ENCODE measurements at places on chromosomes 7 and 10.

GRCh38 chr10:107264742-107265141 lies 100.2 kb upstream of the SORCS1 start:
- no peak for DNase-seq

DNA sequence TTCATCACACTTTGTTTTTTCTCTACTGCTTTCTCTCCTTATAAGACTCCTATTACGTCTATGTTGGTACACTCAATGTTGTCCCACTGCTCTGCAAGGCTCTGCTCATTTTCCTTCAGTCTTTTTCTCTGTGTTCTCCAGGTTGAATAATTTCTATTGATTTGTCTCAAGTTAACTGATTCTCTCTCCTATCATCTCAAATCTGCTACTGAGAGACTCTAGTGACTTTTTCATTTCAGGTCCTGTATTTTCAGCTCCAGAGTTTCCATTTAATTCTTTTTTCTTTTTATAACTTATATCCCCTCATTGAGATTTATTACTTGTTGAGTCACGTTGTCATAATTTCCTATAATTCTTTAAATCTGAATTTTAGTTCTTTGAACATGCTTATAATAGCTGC lies 100.9 kb downstream of the RNLS start:
- no peak for DNase-seq

GRCh38 chr10:368579-369220 lies 233.4 kb downstream of the ZMYND11 start:
- no peak for DNase-seq

- no peak for DNase-seq
Measured at GRCh38 chr10:78203915-78204818, 170.5 kb downstream of the RPS24 start.

DNA sequence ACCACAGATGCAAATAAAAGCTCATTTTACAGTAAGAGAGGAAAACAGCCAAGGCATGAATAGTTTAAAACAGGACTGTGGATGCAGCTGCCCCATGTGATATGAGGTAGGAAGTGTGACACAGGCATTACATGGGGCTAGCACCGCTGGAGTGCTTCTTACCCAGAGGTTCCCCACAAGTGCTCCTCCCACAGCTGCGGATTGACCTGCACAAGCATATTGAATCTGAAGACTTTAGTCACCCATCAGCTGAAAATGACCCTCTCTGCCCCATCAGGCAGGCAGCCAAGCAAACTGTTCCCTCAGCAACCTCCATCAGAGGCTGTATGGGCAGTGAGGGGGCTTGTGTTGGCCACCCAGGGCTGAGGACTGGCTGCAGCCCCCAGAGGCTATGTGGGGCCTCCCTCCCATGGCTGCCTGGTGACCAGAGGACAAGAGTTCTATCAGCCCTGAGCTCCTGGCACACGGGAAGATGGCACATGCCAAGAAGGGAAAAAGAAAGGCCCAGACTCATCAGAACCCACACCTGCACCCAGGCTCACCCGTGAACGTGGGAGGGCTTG lies 98.7 kb downstream of the TCERG1L start:
- no peak for DNase-seq

DNA sequence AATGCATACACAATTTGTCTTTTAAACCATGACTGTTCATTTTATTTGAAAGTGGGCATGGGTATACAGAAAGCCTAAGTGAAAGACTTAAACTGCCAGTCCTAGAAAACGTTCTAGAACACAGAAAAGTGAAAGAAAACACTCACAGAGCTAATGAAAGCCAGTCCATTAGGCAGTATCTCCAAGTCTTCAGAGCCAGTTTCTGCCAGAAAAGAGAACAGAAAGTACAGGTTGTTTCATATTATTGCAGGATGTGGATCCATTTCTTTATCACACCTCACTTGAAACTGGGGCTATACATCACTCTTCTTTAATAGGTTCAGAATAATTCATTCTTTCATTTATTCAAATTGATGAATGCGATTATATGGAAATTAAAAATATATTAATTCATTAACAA lies 7.7 kb downstream of the PON1 start:
- no peak for DNase-seq

DNA sequence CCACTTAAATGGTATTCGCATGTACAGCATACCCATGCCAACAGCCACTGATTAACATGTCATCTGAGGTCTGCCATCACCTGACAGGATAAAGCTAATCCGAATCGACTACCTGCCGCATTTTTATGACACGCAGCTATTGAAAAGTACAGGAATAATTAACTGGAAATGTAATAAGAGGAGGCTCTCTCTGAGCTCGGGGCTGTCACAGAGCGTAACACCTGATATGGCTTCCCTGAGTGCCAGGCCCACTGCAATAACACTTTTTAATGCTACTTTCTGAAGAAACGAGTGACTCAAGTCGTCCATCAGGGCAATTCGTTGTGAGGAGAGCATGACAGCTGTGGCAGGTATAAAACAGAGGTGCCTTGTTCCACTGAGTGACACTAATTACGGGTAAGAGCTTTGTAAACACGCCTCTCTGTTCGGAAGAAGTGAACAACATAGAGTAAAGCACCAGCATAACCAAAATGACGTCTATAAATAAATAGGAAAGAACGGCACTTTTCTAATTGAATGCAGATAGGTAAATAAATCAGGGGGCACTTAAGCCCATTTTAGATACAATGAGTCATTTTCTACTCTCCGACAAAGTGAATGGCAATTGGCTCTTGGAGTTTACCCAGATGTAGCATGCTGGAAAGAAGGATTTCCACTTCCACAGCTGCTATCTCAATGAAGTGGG lies 56.5 kb upstream of the CREB5 start:
- DNase-seq: no peak

- DNase-seq: no peak
Measured at GRCh38 chr7:35576031-35576573, 118.8 kb downstream of the HERPUD2 start.

- DNase-seq: no peak
Measured at GRCh38 chr10:110762109-110762848, 109.4 kb upstream of the PDCD4 start.

DNA sequence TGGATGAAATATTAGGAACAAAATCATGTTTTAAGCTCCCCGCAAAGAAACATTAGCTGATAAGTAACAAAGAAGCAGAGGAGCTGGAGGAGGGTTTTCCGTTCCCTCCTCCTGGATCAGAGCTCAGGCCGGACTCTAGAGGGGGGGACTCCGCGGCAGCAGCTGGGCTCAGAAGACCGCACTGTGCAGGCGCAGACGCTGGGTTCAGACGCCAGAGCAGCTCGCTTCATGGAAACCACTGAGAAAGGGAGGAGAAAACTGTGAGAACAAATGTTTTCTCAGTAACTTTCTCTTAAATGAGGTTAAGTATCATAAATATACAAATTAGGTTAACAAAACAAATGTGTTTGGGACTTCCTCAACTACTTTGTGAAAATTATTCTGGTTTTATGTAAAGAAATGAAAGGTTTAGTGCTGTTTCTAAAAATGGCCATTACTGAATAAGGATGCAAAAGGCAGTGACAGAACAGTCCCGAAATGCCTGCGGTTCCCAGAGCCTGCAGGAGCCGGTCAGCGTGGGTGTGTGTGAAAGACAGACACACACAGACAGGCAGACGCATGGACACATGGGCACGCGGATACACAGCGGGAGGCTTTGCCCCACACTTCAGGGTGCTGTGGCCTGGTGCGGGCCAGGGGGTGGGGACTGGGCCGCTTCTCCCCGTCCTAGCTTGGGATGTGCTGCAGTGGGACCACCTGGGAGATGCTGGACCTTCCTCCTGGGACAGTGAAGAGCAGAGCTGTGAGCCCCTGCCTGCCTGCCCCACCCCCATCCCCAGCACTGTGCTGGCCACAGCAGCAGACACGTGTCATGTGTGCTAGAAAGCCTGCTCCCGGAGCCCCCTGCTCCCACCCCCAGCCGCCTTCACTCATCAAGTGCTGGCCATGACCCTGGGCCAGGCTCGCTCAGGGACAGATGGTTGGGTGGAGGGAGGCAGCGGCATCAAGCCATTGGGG lies 20.3 kb upstream of the ADGRA1 start:
- no peak for DNase-seq

- no peak for DNase-seq
Measured at GRCh38 chr10:47244560-47245500, 55.2 kb upstream of the GDF10 start.

- DNase-seq: no peak
Measured at GRCh38 chr10:133157662-133158436, 2.2 kb upstream of the KNDC1 start.
